ENCODE measurements at places on chromosomes 1 and 21. TPM values are rescaled to one million over a fixed set of nuclear protein-coding genes. Genes with fewer than 3 reads are reported as not detected.
A peak's percentile ranks its signal among the peaks of the same experiment; 100 is the strongest.

- no peaks in the 10 kb centered on the region for H3K36me3 ChIP-seq
- peak overlapping the region; percentile 31 for H3K27ac ChIP-seq
- peaks cover 10% of the 10 kb centered on the region for H3K4me1 ChIP-seq
- H3K4me3 ChIP-seq: no peak overlapping the region
- no peaks in the 10 kb centered on the region for H3K27me3 ChIP-seq
Observed at GRCh38 chr1:167136191-167136614, 42.3 kb downstream of the STYXL2 start.

DNA sequence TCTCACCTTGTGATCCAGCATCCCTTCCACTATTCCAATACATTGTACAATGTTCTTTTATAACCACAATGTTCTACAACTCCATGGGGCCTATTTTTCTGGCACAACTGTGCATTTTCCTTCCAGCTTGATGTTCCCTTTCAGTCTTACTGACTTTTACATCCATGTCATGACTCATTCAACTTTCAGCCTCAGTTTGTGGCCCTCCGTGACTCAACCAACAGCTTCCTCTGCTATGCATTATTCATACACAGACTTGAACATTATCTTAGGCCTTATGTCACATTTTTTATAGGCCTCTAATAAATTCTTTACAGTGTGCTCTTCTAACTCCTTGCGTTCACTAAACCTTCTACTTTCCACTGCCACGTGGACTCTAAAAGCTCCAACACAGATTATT, 119.4 kb upstream of the PRMT6 start:
- H3K36me3 ChIP-seq: no peaks in the 10 kb centered on the region
- H3K4me1 ChIP-seq: no peaks in the 10 kb centered on the region
- H3K4me3 ChIP-seq: no peak overlapping the region
- peak; percentile 91 for DNase-seq

GRCh38 chr1:60952612-60953111, 129.7 kb upstream of the NFIA start:
- no peak overlapping the region for H3K4me3 ChIP-seq
- H3K4me1 ChIP-seq: no peaks in the 10 kb centered on the region
- no peaks in the 10 kb centered on the region for H3K36me3 ChIP-seq
- peaks cover 4% of the 10 kb centered on the region for H3K27me3 ChIP-seq

Gene GJA9
- not detected for total RNA-seq

GRCh38 chr1:234719454-234720251, 109.7 kb upstream of the IRF2BP2 start:
- H3K27ac ChIP-seq: no peak overlapping the region
- no peak overlapping the region for H3K4me3 ChIP-seq
- peaks cover 42% of the 10 kb centered on the region for H3K4me1 ChIP-seq

Measured in astrocyte (in vitro differentiated cells and primary cell).